CD4-positive, alpha-beta memory T cell (primary cell): ENCODE measurements at places on chromosomes 12 and 14. TPM values are rescaled to one million over a fixed set of nuclear protein-coding genes. Genes with fewer than 3 reads are reported as not detected.
A peak's percentile ranks its signal among the peaks of the same experiment; 100 is the strongest.

DNA sequence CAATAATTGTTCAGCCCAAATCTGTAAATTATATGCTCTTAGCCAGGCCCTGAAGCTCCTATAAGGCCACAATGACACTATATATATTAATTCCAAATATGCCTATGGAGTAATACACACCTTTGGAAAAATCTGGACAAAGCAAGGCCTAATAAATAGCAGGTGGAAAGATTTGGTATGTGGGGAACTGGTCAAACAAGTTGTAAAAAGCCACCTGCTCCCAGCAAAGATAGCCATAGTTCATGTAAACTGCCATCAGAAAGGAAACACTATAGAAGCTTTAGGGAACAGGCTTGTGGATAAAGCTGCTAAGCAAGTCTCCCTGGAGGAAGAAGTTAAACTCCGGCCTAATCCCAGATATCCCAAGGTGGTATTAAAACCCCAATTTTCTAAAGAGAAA, 29.7 kb downstream of the PRMT8 start:
- H3K36me3 ChIP-seq, result no peaks in the 10 kb centered on the region
- no peak for DNase-seq
- H3K27ac ChIP-seq, result no peak overlapping the region

- H3K27me3 ChIP-seq, result no peaks in the 10 kb centered on the region
- peaks cover 11% of the 10 kb centered on the region for H3K4me1 ChIP-seq
- H3K4me3 ChIP-seq, result no peak overlapping the region
- no peak overlapping the region for H3K27ac ChIP-seq
Measured at GRCh38 chr14:73953731-73954130, 3.6 kb downstream of the COQ6 start.

- no peak for DNase-seq
- H3K4me1 ChIP-seq, result peaks cover 64% of the 10 kb centered on the region
- H3K27ac ChIP-seq, result peak overlapping the region; percentile 89
- no peaks in the 10 kb centered on the region for H3K36me3 ChIP-seq
Measured at GRCh38 chr14:103628221-103628683, 759 bp upstream of the KLC1 start.

- DNase-seq, result no peak
- no peaks in the 10 kb centered on the region for H3K36me3 ChIP-seq
- no peak overlapping the region for H3K27ac ChIP-seq
- peaks cover 16% of the 10 kb centered on the region for H3K4me1 ChIP-seq
Measured at GRCh38 chr12:121138284-121138683, 5.6 kb downstream of the P2RX7 start.

- H3K36me3 ChIP-seq, result no peaks in the 10 kb centered on the region
- no peak overlapping the region for H3K4me3 ChIP-seq
- no peak for DNase-seq
- H3K27me3 ChIP-seq, result no peaks in the 10 kb centered on the region
Measured at GRCh38 chr12:80766897-80767296, 50.2 kb downstream of the MYF5 start.

DNA sequence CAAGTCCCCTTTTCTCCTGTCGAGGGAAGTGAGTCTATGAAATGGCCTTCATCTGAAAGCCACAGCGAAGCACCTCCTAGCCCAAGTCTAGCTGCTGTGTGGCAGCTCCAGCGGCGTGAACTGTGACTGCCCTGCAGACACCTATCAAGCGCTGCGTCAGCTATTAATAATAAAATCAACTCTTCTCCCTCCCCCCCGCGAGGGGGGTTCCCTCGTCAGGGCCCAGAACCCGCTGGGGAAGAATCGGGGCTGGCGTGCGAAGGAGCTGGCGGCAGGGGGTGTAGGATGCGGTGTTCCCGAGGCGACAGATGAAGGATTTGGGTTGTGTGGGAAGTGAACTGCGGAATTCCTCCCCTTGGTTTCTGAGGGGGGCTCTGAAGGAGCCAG, 662 bp upstream of the ATP2A2 start:
- peak overlapping the region; percentile 85 for H3K27ac ChIP-seq
- peaks cover 42% of the 10 kb centered on the region for H3K4me1 ChIP-seq
- no peaks in the 10 kb centered on the region for H3K27me3 ChIP-seq
- peak overlapping the region; percentile 2 for H3K4me3 ChIP-seq
- DNase-seq, result no peak
- no peaks in the 10 kb centered on the region for H3K36me3 ChIP-seq

GRCh38 chr14:71720978-71721624, 211.1 kb upstream of the RGS6 start:
- no peak for DNase-seq
- peaks cover 19% of the 10 kb centered on the region for H3K36me3 ChIP-seq
- no peak overlapping the region for H3K4me3 ChIP-seq

DNA sequence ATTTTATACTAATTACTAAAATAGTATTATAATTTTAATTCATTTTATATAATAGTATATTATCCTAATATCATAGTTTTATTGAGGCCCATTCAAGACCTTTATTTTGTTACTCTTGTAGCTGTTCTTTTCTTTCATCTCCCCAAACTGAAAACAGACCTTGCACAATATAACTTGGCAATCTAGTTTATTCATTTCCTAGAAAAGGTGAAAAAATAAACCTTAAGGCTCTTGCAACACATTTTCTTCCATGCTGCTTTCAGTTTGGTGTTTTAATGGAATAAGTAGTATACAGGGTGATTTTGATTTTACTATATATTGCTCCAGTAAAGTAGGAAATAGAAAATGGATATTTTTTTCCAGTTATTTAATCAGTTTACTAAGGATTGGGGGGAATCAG, 174.0 kb downstream of the SLC2A13 start:
- H3K36me3 ChIP-seq, result no peaks in the 10 kb centered on the region
- no peaks in the 10 kb centered on the region for H3K27me3 ChIP-seq

- no peaks in the 10 kb centered on the region for H3K27me3 ChIP-seq
- no peaks in the 10 kb centered on the region for H3K36me3 ChIP-seq
- H3K4me3 ChIP-seq, result no peak overlapping the region
- DNase-seq, result no peak
- H3K4me1 ChIP-seq, result no peaks in the 10 kb centered on the region
Measured at GRCh38 chr12:14605401-14605989, 37.8 kb upstream of the PLBD1 start.

DNA sequence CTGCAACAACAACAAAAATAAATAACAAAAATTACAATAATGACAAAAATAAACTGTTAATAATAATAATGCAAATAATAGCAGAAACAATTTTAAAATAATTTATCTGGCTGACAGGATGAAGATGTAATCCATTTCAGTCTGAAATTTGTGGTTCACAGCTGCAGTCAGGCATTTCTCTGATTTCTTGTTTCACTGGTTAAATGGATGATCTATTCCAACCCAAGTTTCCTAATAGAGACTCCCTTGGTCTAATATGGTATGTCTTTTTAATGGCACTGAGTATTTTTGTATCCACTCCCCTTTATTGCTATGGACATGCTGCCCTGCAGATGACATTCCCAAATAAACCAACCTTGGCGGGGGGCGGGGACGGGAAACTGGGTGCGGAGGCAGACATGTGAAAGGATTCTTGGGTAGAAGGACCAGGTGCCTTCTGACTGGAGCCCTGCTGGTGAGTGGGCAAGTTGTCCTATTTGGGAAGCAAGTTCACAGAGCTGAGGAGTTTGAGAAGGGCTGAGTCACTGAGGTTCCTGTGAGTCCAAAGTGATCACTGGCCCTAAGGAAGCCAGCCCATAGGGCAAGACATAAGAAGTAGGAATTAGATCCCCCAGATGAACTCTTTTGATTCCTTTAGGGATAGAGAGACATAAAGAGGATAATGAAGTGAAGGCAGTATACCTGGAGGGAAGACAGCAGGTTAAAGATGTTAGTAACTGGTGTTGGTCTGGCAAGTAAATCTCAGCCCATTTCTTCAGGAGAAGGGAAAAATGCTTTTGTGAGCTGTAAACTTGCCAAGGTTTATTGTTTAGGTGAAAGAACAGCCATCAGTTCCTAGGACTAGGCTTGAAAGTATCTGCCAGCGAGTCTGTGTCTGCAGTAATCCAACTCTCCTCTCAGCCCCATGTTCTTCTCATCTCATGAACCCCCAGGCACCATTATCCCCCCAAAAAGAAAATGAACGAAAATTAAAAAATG, 14.5 kb downstream of the FOXG1 start:
- DNase-seq, result no peak
- H3K27ac ChIP-seq, result no peak overlapping the region
- no peaks in the 10 kb centered on the region for H3K36me3 ChIP-seq
- no peak overlapping the region for H3K4me3 ChIP-seq
- H3K27me3 ChIP-seq, result no peaks in the 10 kb centered on the region

GRCh38 chr14:45262637-45263036, 9.6 kb upstream of the MIS18BP1 start:
- DNase-seq, result no peak
- H3K4me1 ChIP-seq, result no peaks in the 10 kb centered on the region
- no peak overlapping the region for H3K27ac ChIP-seq
- no peaks in the 10 kb centered on the region for H3K27me3 ChIP-seq

- no peaks in the 10 kb centered on the region for H3K27me3 ChIP-seq
- DNase-seq, result no peak
- H3K4me1 ChIP-seq, result peaks cover 47% of the 10 kb centered on the region
- H3K36me3 ChIP-seq, result no peaks in the 10 kb centered on the region
Measured at GRCh38 chr14:65879248-65880009, 466.9 kb downstream of the FUT8 start.

DNA sequence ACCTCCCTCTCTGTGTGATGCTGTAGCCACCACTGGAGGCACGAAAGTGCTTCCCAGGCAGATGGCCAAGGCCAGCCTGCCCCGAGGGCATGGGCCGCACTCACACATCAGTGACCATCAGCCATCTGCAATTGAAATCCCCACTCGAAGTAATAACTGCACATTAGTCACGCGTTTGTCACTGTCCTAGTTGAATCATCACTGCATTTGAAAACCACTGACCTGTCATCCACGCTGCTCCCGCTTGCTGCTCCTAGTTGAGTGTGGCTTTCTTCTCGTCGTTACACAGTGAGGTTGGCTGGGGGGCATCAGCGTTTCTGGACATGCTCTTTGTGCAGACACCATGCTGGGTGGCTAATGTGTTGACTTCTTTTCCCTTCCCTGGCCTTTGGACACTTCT, 176.1 kb downstream of the ADGRD1 start:
- no peaks in the 10 kb centered on the region for H3K36me3 ChIP-seq
- peaks cover 6% of the 10 kb centered on the region for H3K4me1 ChIP-seq
- H3K27me3 ChIP-seq, result no peaks in the 10 kb centered on the region
- DNase-seq, result no peak
- no peak overlapping the region for H3K27ac ChIP-seq
- no peak overlapping the region for H3K4me3 ChIP-seq

DNA sequence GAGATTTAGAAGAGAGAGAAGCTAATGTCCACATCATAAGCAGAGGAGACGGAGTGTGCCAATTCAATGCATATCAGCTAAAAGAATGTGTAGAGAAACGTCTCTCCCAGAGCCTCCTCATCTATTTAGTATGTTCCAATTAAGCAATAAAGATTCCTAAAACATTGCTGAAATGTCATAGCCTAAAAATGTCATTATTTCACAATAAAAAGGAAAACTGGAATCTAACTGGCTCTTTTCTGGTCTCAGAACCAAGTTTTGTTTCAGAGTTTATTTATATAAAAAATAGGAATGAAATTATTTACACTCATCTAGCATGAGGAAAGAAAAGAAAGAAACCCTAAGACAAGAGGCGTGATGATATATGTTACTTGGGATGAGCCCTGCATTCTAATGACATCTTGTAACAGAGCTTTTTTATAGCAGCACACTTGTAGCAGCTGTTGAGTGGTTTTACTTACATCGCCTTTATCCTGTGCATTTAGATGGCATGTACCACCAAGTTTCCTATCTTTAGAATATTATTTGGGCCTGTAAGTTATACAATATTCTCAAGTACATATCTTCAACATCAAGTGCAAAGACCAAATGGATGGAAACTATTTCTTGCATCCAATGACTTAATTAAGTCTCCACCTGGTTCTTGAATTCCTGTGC, 266.3 kb upstream of the PRKD1 start:
- no peak overlapping the region for H3K27ac ChIP-seq
- H3K27me3 ChIP-seq, result no peaks in the 10 kb centered on the region
- no peak for DNase-seq
- H3K4me1 ChIP-seq, result no peaks in the 10 kb centered on the region
- no peak overlapping the region for H3K4me3 ChIP-seq
- no peaks in the 10 kb centered on the region for H3K36me3 ChIP-seq

Gene CLEC4D
- not detected for total RNA-seq

Gene CLEC4A
- total RNA-seq, result 2.1 TPM

Gene ERP27
- total RNA-seq, result 9.3 TPM

Gene TBC1D30
- 0.73 TPM for total RNA-seq

Gene OTOGL
- not detected for total RNA-seq
